ENCODE measurements at places on chromosomes 7 and 10. TPM values are rescaled to one million over a fixed set of nuclear protein-coding genes. Genes with fewer than 3 reads are reported as not detected.

Gene NOS3
- total RNA-seq, result 0.30 TPM

Gene ANKRD7
- 0.64 TPM for total RNA-seq

Gene CABCOCO1
- not detected for total RNA-seq

Gene UFSP1
- 7.0 TPM for total RNA-seq

Gene WNT2
- total RNA-seq, result not detected

Gene CUX1
- total RNA-seq, result 34.9 TPM

Gene ACTR1A
- total RNA-seq, result 78.5 TPM

Gene CTBP2
- total RNA-seq, result 75.1 TPM

Gene OR2A1
- not detected for total RNA-seq

Gene HOXA2
- 1.8 TPM for total RNA-seq

Gene ADRB1
- 2.4 TPM for total RNA-seq

Gene GPR146
- 0.72 TPM for total RNA-seq

Gene KLLN
- total RNA-seq, result 2.1 TPM

Gene VWA2
- not detected for total RNA-seq

Gene FFAR4
- total RNA-seq, result not detected

Gene GPR158
- total RNA-seq, result 0.06 TPM

Gene EGR2
- total RNA-seq, result 0.32 TPM

Gene GLCCI1
- 4.6 TPM for total RNA-seq

Gene ZNF735
- not detected for total RNA-seq

Gene IDE
- total RNA-seq, result 61.0 TPM

Gene WDR37
- total RNA-seq, result 4.2 TPM

Gene CYP2W1
- total RNA-seq, result 0.05 TPM

Gene TUBB8
- total RNA-seq, result not detected

Gene RGR
- not detected for total RNA-seq

Gene IGF2BP3
- 78.9 TPM for total RNA-seq

Gene TAS2R60
- not detected for total RNA-seq

Gene H2BK1
- not detected for total RNA-seq

Gene UMAD1
- 24.0 TPM for total RNA-seq

Gene ZNF117
- total RNA-seq, result 1.9 TPM

Gene GJC3
- not detected for total RNA-seq

Gene LLCFC1
- total RNA-seq, result not detected

Gene RSPH10B2
- total RNA-seq, result 0.05 TPM

Gene IDI2
- not detected for total RNA-seq

Gene CYP2C18
- not detected for total RNA-seq
